ENCODE measurements at places on chromosomes 4 and X.

GRCh38 chr4:162912482-162912881, 254.2 kb downstream of the NAF1 start:
- no peak for DNase-seq

DNA sequence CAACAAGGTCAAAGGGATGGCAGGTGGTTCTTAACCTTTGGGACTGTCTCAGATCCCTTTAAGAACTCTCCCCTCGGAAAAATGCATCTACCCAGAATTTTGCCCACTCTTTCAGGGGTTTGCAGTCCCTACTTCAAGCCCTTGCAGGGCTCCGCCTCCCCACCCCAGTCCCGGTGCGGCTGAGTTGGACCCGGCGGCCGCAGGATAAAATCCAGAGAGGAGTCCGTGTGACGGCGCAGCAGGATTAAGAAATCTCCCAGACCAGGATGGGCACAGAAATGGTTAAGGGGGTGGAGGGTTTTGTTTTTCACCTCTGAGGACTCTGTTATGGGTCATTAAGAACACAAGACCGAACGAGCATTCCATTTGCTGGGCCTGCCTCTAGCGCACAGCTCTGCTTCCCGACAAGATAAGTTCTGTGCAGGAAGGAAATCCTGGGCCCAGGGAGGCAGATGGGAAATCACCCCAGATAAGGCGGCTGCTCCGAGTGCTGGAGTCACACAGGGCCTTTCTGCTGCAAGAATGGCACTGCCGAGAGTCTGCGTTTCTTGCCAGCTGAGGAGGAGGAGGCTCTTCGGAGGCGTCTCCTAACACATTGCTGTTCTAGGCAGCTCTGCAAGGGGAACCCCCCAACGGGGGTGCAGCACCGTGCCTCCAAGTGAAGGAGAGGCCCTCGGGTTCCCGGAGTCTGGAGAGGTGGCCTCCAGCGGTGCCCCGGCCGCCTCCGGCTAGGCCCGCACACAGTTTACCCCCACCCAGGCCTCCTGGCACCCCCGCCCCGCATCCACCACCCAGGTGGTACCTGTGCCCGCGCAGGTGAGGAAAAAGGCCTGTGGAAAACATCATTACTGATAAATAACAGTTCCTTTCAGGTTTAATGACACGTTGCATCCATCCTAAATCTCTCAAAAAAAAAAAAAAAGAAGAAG, 277.6 kb downstream of the BCOR start:
- peak; percentile 11 for DNase-seq

DNA sequence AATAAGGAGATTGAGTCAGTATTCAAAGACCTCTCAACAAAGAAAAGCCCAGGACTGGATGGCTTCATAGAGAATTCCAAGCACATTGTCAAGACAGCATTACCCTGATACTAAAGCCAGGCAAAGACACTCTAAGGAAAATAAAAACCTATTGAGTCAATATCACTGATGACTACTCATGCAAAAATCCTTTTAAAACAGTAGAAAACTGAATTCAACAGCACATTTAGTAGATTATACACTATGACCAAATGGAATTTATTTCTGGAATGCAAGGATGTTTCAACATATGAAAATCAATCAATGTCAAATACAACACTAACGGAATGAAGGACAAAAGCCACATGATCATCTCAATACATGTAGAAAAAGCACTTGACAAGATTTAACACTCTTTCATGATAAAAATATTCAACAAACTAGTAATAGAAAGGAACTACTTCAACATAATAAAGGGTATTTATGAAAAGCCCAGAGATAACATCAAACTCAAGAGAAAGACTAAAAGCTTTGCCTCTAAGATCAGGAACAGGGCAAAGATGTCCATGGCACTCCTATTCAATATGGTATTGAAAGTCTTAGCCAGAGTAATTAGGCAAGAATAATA, 633.3 kb downstream of the ANKRD50 start:
- no peak for DNase-seq

- DNase-seq = no peak
Observed at GRCh38 chrX:44529310-44529709, 13.3 kb downstream of the FUNDC1 start.

GRCh38 chr4:44646151-44646550, 5.3 kb downstream of the YIPF7 start:
- no peak for DNase-seq

DNA sequence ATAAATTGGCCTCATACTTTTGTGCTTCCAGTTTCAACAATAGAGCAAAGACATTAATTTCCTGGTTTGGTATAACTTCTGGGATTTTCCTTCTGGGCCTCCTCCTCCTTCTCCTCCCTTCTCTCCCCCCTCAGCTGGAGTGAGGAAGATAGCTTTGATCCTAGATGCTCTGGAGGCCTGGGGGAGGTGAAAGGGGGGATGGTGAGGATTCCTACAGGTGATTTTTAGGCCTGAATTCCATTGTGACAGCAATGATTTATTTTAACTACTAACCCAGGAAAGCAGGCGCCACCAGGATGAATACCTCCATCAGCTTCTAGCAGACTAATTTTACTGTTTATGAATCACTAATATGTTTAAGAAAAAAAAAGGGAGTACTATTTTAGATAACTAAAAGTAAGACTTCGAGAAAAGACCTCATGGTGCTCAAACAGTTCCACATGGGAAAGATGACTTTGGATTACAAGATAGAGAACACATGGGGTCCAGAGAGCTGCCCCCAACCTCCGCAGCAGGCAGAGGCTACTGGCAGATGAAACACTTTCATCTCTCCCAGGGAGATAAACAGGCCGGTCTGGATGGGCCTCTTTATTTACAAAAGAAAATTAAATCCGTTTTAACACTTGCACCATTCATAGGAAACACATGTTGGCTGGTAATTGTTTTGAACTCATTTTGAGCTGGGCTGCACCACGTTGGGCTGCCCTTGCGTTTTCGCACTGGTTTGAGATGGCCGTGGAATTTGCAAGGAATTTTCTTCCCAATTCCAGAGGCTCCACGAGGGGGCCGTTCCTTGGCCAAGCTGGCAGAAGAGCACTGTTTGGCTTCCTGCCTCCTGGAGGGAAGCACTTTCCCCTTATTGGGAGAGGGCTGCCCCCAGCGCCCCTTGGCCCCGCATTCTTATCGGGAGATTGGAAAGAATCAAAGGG, 125.1 kb upstream of the STX18 start:
- DNase-seq = no peak

DNA sequence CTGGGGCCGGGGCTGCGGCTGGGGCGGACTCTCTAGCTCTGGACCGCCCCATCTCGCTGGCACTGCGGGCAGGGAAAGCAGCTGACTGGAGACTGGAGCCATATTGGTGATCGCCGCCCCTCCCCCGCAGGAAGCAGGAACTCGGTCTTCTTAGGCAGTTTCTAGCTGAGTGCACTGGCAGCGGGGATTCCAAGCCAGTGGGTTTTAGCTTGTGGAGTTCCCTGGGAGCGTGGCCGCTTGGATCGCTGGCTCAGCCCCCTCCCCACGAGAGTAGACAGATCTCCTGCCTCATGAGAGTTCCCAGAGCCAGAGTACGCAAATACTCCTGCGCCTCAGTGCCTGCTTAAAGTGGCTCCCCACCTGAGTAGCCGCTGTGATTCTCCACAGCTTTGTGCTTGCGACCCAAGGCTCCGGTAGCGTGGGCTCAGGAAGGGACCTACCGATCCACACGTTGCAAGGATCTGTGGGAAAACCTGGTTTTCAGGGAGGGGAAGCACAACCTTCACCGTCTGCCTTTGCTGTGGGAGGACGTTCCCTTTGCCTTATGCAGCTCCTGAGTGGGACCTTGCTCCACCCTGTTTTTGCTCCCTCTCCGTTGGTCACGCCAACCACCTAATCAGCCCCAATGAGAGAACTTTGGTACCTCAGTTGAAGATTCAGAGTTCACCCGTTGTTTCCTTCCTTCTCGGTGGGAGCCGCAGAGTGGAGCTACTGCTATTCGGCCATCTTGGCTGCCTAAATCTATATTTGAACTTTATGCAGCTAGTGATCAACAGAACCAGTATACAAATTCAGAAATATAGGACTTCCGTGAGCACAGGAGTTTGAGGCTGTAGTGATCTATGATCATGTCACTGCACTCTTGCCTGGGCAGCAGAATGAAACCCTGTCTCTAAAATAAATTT, 803.9 kb upstream of the PCDH10 start:
- no peak for DNase-seq

DNA sequence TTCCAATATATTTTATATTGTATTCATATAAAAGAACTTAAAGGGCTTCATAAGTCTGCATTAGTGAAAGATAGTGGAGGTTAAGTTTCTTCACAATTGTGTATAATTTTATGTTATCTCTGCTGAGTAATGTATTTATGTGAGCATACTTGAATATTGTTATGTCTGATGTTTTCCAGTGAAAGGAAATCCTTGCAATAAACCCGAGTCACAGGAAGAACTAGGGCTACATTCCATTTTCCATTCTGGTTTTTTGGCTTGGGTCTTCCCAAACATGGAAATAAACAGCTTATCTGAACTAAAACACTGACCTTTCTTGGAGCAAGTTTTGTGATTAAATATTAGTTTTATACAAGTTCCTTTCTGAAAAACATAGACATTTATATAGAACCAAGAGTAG, 231.3 kb upstream of the GPRIN3 start:
- DNase-seq = no peak

DNA sequence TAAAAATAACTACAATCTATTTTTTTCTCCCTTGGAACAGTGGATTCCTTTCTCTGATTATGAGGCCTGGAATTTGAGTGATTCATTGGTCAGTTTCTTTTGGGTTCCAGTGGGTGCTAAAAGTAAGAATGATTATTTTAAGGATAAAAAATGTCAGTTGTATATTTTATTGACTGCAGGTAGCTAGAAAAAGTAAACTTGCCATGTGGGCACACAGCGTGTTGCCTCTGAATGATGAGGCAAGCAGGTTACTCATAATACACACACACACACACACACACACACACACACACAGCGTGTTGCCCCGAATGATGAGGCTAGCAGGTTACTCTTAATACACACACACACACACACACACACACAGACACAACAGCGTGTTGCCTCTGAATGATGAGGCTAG, 13.8 kb downstream of the GALNT7 start:
- no peak for DNase-seq

- no peak for DNase-seq
Observed at GRCh38 chr4:56828784-56829535, 7.5 kb upstream of the SPINK2 start.

GRCh38 chr4:47334652-47335051, 128.8 kb downstream of the COMMD8 start:
- DNase-seq = no peak

- no peak for DNase-seq
Observed at GRCh38 chrX:74344280-74344622, 40.3 kb downstream of the ZCCHC13 start.

- DNase-seq = no peak
Observed at GRCh38 chrX:154046031-154046781, 26.5 kb upstream of the IRAK1 start.

GRCh38 chr4:145200366-145200765, 20.0 kb upstream of the OTUD4 start:
- DNase-seq = no peak

DNA sequence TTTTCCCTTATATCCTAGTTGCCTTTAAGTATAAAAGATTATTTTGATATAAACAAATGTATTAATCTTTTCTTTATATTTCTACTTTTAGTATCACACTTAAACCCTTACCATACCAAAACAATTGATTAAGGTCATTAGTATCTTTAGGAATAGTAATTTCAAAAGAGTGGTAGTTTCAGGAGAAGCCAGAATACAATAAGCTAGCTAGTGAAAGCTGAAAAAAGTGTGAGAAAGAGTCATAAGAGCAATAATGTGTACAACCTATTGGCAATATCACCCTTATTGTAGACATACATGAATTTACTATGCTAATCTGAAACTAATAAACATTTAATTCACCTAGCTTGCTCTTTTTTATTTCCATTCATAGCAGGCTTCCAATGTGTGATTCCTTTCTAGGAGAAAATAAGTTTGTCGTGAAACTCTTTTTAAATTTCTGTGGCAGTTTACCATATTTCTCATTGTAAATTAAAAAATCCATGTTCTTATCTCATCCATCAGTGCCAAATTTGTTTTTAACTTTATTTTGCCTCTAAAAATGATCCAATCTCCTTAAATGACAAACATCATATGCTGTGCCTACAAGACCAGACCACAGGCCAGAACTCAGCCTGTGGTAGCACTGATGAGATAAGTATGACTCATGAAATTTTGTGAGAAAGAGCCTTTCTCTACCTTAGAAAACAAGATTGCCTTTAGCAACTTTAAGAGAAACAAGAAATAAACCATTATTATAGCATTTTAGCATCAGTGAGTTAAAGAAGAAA, 8.1 kb downstream of the NEK1 start:
- DNase-seq = no peak

DNA sequence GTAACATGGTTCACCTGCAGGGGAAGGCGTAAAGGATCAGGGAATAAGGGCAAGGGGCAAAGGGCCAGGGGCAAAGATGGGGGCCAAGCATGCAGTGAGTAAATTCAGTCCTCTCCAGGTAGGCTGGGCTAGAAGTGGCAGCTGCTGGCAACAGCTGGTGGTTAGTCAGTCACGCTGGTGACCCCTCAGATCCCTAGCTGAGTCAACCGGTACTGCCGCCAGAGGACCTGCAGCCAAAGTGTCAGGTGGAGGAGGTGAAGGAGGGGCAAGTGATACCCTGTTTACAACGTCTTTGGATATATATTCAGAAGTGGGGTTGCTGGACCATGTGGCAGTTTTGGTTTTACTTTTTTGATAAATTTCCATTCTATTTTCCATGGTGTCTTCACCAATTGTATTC, 24.6 kb upstream of the NAP1L2 start:
- DNase-seq = no peak

DNA sequence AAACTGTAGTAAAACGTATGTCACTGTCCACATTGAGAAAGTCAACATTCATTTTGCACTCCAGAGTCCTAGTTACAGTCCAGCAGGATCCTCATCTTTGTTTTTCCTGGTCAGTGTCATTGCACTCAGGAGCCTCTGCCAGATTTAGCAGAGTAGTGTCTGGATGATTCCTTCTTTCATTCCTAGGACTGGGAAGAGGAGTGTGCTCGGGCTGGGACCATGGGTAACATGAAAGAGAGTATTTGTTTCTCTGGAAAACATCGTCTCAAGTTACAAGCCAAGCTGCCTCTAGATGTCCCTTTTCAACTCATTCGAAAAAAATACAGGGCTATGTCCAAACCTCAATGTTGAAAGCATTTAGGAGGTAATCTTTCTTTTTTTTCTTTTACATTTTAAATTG, 69.9 kb upstream of the TNIP3 start:
- DNase-seq = no peak

GRCh38 chr4:70936200-70936787, 34.1 kb downstream of the MOB1B start:
- no peak for DNase-seq

- no peak for DNase-seq
Observed at GRCh38 chrX:19611636-19612376, 96.5 kb upstream of the MAP3K15 start.

Data from DMS79 (cell line).